T1000 (cell line): ENCODE measurements at places on chromosomes 16 and 17.

- no peak for DNase-seq
Observed at GRCh38 chr16:50272111-50272571, 5.8 kb downstream of the ADCY7 start.

DNA sequence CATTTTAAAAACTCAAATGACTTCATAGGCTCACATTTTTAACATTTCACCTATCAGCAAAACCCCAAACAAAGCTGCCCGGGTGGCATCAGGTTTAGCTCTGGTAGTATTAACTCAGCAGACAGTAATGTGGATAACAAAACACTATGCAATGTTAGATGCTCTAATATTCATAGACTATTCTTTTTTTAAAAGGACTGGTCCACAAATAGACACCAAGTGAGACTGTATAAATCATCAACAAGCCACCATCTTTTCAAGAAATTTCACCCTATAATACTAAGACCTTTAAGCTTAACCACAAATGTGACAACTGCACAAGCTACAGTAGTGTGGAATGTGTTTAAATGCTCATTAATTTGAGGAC lies 20.2 kb downstream of the SNN start:
- no peak for DNase-seq

DNA sequence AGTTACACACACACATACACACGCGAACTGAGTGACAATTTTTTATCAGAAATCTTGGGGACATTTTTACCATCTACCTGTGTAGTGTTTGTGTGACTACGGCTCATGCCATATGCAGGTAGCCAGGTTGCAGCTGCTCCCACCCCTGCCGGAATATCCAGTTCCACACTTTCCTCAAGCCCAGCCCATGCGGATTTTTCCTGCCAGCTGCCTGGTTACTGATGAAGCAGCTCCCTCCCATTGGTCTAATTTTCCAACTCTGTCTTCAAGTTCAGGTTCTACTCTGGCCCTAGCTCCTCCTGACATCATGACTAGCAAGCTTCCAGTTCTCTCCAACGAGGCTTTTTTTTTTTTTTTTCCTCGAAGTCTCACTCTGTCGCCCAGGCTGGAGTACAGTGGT lies 4.8 kb downstream of the GSG1L2 start:
- DNase-seq, result no peak

- no peak for DNase-seq
Observed at GRCh38 chr16:49458243-49458642, 84.6 kb downstream of the C16orf78 start.

DNA sequence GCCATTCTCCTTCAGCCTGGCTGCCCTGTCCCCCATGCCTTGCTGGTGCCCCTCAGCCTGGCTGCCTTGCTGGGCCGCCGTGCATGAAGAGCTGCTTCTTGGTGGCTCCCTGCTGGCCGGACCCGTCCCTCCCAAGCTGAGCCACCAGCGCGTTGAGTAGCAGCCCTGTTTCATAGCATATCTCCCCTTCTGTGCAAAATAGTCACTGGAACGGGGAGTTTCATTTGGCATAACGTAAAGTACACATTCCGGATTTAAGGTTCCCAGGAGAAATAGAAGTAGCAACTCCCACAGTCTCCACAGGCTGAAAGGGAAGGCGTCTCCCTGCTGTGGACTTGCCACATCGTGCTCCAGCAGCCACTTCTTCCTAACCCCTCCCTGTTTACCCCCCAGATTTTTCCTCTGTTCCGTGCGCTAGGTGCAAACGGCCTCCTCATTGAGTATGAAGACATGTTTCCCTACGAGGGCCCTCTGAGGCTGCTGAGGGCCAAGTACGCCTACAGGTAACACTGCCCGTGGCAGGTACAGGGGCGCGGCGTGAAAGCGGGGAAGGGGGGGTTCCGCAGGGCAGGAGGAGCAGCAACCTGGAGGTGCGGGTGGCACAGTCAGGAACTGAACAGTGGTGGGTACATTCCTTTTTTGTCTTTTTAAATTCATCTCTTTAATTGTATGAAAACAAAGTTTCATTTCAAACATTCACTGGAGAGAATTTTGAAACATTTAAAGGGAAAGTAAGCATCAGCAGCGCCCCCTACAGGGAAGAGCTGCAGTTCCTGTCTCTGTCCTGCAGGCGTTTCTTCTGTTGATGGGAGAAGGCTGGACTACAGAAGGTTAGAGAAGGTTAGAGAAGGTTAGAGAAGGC lies 5.8 kb upstream of the OGFOD3 start:
- DNase-seq, result no peak

- DNase-seq, result no peak
Observed at GRCh38 chr16:77375396-77375795, 59.4 kb downstream of the ADAMTS18 start.

- no peak for DNase-seq
Observed at GRCh38 chr17:28953444-28954118, 2.3 kb upstream of the PHF12 start.

GRCh38 chr17:55273579-55274354 lies 9.0 kb downstream of the HLF start:
- no peak for DNase-seq

- peak; percentile 79 for DNase-seq
Observed at GRCh38 chr16:84718-85406, 6.8 kb downstream of the MPG start.

- no peak for DNase-seq
Observed at GRCh38 chr16:49332589-49333258, 40.9 kb upstream of the C16orf78 start.

GRCh38 chr16:86537486-86537885 lies 17.5 kb downstream of the MTHFSD start:
- no peak for DNase-seq

GRCh38 chr16:56783344-56783743 lies 53.4 kb downstream of the NUP93 start:
- DNase-seq, result no peak

GRCh38 chr17:75617218-75617617 lies 16.0 kb upstream of the SMIM5 start:
- no peak for DNase-seq

- DNase-seq, result no peak
Observed at GRCh38 chr17:41538565-41538991, 10.5 kb upstream of the KRT19 start.

GRCh38 chr17:80254396-80255251 lies 6.0 kb upstream of the RNF213 start:
- peak; percentile 64 for DNase-seq

DNA sequence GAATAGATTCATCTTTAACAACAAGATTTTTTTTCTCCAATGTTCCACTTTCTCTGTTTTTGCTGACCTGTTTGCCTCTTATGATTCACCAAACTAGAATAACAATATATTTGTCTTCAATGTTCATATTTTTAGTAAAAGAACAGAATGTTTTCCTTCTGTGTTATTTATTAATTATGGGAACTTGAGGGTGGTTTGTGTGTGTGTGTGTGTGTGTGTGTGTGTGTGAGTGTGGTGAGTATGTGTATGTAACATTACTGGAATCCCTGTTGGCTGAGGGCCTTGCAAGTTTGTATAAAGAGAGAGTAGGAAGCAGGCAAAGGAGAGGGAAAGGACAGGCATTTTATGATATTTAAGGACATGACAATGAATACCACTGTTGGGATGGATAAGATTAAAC lies 13.8 kb downstream of the STXBP4 start:
- no peak for DNase-seq

DNA sequence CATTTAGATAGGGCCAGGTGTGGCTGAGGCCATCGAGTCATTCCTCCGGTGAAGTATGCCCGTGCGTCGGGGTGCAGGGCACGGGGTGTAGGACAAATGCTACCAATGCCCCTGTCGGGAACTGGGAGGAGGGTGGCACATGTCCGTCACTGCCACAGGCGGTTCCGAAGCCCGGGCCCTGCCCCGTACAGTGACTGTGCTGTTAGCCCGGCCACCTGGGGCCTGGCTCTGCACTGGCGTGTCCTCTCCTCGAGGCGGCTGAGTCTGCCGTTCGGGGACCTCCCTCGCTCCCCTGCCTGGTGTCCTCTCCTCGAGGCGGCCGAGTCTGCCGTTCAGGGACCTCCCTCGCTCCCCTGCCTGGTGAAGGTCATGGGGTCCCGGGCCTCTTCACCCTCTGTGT lies 7.0 kb upstream of the ZFPM1 start:
- DNase-seq, result no peak

DNA sequence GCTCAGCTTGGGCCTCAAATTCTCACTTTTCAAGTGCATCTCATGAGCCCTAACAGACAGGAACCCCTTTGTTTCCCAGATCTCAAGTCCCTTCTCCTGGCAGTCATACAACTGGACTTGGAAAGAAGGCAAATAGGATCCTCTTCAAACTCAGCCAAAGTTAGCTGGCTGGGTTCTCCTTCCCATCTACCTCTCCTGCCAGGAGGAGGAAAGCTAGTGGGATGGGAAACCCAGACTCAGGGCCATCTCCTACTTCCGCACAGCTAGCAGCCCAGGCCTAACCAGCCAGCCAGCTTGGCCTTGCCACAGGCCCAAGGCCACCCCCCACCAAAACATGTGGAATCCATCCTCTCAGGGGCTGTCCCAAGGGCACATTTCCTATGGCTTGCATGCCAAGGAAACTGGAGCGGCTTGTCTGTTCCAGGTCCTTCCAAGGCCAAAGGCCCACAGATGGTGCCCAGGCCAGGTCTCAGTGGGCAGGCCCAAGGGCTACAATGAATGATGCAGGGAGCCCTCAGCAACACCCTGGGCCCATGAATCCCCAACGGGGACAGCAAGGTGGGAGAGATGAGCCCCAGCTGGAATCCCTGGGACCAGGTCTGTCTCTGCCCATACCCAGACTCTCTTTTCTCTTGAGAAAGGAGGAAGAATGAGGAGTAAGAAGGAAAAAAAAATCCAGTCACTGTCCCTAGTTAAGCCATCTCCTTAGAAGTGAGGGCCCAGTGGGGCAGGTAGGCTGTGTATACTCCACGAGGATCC lies 1.7 kb downstream of the SMARCD2 start:
- DNase-seq, result no peak

DNA sequence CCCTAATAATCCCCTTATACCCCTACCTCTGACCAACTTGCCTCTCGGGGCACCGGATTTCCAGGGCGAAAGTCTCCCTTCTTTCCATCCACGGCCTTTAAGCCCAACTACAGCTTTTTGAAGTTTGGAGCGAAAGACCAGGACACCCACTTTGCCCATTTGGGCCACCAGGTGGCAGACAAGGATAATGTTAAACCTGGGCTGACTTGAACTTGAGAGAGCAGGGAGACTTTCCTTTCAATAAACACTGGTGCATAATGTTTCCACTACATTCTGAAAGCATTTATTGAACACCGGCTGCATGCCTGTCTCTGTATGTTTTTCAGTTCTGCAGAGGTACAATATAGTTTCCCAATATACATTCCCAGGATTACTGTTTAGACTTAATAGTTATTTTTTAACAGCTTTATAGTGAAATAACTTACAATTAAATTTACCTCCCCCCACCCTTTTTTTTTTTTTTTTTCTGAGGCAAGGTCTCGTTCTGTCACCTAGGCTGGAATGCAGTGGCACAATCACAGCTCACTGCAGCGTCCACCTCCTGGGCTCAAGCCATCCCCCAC lies 6.9 kb upstream of the CES3 start:
- peak; percentile 29 for DNase-seq

DNA sequence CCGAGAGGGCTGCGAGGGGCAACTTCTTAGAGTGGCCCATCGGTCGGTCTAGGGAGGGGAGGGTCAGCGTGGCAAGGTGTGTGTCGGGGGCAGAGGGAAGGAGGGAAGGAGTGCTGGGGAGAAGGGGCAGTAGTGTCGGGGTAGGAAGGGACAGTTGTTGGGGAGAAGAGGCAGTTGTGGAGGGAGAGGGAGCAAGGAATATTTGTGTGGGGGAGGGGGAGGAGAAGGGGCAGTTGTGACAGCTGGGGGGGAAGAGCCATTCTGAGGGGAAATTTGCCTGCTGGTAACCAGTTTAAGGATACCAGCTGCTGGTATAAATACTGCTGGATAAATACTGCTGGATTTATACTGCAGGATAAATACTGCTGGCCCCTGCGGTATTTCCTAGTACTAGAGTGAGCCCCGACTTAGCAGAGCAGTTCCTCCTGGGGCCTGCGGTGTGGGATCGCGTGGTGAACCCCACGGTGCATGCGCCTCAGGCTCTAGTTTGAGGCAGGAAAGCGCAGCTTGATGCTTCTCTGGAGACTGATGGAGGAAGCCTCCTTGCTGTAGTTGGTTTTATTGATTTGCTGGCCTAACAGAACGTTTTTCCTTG lies 309 bp downstream of the DNAH2 start:
- DNase-seq, result no peak

GRCh38 chr16:24673155-24673554 lies 56.3 kb upstream of the TNRC6A start:
- DNase-seq, result no peak

DNA sequence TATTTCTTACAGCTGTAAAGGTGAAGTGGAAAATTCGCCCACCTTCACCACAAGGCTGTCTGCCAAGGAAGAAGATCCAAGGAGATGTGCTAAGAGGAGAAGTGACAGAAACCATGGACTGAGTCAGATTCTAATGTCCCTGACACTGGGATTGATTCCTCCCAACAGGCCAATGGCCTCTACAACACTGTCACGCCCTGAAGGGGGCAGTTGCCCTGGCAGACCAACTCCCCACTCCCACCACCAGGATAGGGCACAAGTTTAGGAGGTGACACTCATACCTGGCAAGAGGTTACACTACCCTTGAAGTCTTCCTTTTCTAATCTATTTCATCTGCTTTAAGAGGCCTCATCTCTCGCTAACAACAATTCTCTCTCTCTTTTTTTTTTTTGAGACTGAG lies 16.1 kb downstream of the PIP4K2B start:
- DNase-seq, result no peak

GRCh38 chr16:67183-67791 lies 5.1 kb downstream of the RHBDF1 start:
- no peak for DNase-seq

GRCh38 chr17:55343900-55344513 lies 77.6 kb downstream of the MMD start:
- no peak for DNase-seq

GRCh38 chr17:27591986-27592385 lies 39.0 kb upstream of the LGALS9 start:
- no peak for DNase-seq

DNA sequence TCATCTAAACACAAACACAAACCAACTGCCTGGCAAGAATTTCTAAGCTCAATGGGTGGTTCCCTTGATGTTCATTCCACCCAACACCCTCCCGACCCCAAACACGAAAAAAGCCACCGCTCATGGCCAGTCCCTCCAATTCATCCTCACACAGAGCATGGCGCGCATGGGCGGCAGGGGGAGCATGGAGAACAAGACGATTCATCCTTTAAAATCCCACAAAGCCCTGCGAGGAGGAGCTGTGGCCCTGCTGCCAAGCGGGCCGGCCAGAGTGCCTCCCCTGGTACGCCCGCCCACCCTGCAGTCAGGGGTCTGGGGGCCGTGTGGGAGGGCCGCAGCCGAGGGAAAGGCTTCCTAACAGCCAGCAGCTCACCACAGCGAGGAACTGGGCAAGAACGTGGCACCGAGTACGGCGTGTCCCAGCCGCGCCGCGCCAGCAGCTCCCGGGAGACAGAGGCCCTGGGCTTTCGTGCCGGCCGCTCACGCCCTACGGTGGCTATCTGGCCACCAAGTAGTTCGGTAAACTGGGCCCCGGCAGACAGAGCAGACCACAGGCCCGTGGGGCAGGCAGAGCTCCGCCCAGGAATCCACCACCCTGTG lies 60.9 kb downstream of the KLHDC4 start:
- no peak for DNase-seq

GRCh38 chr16:74447578-74447977 lies 26.3 kb upstream of the CLEC18B start:
- DNase-seq, result no peak
